CD4-positive, alpha-beta T cell treated with Interleukin-1 beta for 1 hour (primary cell): ENCODE measurements at places on chromosomes 1 and 21.

DNA sequence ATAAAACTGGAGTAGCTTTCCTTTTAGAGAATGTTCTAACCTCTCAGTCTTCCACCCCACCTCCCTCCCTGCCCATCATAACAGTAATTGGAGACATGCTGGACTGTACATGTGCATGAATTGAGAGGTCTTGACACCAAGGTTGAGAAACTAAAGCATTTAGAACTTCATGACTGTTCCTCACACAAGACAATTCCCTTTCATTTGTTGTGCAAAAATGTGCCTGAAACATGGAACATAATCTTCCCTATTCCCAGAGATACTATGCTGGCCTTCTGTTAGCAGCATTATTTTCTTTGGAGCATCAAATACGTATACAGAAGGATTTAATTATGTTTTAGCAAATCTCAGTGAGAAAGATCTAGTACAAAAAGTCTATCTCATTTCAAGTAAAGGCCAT lies 97.5 kb upstream of the KCNE2 start:
- no peak for DNase-seq

GRCh38 chr1:84425150-84425896 lies 27.0 kb downstream of the DNASE2B start:
- DNase-seq = no peak

DNA sequence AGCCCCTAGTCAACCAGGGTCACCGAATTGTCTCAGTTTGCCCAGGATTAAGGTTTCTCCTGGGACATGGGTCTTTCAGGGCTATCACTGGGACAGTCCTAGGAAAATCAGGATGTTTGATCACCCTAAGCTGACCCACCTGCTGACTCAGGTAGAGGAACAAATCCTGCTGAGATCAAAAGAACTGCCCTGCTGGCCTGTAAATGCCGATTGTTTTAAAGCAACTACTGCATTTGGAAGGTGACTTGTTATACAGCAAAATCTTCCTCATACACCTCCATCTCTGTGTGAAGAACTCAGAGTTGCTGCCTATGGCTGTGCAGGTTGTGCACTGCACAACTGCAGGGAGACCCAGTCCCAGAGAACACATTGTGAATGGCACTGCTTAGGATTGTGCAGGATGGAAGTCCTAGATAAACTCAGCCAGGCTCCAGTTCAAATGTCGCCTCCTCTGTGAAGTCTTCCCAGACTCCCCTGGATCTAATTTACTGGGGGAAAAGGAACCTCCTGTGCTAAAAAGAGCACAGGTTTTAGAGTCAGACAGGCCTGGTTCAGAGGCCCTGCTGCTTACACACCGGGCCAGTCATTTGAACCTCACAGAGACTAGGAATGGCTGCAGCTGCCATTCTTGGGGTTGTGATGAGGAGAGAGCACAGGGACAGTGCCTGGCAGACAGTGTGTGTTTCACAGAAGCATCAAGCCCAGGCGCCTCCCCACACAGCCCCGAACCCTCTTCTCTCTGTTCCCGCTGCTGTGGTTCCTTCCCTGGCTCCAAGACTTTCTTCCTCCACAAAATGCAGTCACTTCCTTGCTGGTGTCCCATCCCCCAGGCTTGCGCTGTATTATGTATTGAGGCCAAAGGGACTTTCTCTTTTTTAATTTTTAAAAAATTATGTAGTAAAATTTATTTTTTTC lies 23.2 kb upstream of the LRP8 start:
- no peak for DNase-seq

- no peak for DNase-seq
Observed at GRCh38 chr1:236638945-236639344, 34.6 kb upstream of the HEATR1 start.

GRCh38 chr21:35066824-35067223 lies 17.7 kb upstream of the RUNX1 start:
- DNase-seq = no peak

DNA sequence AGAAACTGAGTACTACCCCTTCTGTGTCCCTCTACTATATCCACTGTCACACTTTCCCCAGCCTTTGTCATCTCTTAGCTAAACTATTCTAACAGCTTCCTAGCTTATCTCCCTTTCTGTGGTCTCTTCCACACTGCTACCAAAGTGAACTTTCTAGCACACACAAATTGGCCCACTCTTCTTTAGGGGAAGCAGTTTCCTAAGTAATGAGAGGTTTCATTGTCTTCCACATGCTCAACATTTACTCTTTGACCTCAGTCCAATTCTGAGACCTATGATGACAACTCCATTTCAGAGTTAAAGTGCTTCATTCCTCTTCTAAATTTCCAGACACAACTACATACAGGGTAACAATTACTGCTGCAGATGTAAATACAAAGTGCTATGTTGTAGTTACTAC lies 32.9 kb downstream of the SCYL3 start:
- no peak for DNase-seq

GRCh38 chr1:186662752-186663151 lies 17.5 kb downstream of the PTGS2 start:
- no peak for DNase-seq

DNA sequence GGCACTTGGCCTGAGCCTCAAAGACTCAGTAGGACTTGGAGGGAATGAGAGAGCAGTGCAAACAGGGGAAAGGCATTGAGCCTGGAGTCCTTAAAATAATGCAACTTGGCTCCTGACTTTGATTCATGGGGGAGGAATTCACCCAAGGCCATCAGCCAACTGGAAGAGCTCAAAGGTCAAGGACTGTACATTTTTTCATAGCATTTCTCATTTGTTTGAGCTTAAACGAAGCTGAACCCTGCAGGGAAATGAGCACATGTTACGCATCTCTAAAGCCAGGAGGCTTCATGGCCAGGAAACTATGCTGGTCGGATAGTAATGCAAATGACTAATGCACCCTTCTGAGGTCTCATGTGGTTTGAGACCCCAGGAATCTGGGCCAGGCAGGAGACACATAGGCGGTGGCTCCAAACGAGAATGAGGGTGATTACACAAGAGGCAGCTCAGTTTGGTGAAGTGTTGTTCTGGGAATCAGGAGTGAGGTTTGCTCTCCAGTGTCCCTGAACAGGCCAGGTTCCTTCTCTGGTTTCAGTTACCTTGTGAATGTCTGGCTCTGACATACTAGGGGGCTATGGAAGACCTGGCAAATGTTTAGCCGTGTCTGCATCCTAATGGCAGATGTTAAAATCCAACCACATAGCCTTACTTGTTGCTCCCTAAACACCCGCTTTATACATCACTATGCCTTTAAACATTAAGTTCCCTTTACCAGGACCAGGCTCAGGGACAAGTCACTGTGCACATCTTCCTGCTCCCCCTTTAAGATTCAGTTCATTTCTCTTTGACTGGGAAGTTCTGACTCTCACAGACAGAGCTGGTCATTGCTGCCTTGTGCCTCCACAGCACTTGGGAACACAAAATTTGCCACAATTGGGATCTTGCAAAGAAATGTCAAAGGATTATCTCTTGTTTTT lies 503.9 kb upstream of the USP24 start:
- no peak for DNase-seq

- no peak for DNase-seq
Observed at GRCh38 chr1:8241417-8242014, 76.4 kb upstream of the SLC45A1 start.

DNA sequence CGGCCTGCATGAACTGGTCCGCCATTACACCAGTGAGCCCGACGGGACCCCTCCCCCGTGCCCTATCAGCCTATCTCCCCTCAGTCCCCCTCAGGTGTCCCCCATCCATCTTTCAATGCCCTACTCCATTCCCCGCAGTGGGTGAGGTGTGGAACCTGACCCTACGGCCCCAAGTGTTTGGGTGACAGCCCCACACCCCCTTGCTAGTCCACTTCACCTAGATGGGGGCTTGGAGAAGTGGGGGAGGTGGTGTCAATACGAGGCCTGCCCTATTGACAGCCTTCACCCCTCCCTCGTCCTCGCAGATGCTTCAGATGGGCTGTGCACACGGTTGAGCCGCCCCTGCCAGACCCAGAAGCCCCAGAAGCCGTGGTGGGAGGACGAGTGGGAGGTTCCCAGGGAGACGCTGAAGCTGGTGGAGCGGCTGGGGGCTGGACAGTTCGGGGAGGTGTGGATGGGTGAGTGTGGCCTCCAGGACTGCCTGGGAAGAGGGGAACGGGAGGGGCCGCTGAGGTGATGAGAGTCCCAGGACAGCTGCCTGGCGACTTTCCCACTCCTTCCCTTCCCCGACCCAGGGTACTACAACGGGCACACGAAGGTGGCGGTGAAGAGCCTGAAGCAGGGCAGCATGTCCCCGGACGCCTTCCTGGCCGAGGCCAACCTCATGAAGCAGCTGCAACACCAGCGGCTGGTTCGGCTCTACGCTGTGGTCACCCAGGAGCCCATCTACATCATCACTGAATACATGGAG lies 15.7 kb upstream of the HDAC1 start:
- DNase-seq = no peak

DNA sequence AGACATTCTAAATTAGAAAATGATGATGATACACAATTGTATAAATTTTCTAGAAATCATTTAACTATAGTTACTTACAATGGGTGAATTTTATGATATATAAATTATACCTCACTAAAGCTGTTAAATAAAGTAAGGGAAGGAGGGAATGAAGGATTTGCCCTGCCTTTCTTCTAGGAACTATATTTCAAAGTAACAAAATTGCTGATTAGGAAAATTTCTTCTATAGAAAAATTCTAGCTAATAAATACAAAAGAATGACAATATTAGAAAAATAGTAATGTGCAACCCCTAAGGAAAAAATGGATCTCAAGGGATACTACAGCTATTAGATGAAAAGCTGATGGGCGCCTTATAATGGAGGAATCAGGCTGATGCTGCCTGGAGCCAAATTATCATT lies 23.1 kb downstream of the SPATA6 start:
- no peak for DNase-seq

GRCh38 chr1:90725657-90726424 lies 8.7 kb upstream of the BARHL2 start:
- DNase-seq = no peak

DNA sequence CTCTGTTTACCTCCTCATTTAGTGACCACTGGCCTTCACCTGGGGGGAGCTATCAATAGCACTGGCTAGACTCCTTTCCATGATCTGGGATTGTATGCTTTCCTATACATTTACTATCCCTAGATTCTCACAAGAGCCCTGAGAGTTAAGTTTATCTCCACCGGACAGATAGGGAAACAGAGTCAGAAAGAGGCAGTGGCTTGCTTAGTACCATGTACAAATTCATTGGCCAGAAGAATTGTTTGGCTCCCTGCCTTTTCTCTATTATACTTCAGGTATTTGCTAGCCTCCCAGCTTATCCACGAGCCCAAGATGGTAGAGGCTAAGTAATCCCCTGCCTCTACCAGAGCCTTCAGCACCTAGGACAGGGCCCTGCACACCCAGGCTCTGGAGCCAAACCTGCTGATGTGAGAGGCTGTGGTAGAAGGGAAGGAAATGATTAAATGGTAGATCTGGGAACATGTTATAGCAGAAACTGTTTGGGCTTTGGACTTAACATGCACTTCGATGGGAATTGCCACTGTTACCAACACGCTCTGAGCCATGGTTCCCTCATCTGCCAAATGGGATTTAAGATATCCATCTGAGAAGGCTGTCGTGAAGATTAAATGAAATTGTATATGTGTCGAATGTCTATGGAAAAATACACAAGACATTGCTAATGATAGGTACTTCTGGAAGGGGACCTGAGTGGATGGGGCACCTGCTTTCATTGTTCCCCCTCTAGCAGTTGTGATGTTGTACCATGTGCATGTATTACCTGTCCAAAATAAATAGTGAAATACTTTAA lies 3.1 kb upstream of the BLACAT1 start:
- DNase-seq = no peak

GRCh38 chr1:152442301-152442700 lies 28.2 kb upstream of the CRNN start:
- DNase-seq = no peak

GRCh38 chr1:204076891-204077290 lies 4.0 kb downstream of the SOX13 start:
- no peak for DNase-seq

- no peak for DNase-seq
Observed at GRCh38 chr1:198024782-198025181, 107.6 kb downstream of the LHX9 start.

DNA sequence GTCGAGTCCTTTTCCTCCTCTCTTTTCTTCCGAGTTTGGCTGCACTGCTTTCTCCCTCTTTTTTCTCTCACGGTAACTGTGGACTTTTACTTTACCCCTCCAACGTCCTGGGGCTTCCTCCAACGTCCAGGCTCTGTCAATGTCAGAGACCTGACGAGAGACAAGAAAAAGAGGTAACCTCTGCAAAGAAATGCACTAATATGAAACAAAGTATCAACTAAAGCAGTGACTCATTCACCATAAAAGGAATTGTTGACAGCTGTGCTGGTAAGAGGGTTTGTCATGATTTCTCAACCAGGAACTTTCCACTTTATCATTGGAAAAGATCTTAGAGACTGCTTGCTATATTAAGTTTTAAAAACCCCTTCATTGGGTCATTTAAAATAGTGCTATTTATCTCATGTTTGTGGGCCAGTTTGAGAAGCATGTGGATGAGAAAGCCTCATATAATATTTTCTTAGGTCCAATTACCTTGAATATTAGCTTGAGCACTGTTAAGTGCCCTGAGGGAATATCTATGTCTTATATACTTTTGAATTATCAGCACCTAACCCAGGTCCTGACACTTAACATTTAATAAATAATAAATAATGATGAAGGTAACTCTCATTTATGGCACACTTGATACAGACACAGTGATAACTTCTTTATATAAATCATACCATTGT lies at the start of gene GBP2:
Gene GBP2 (minus strand): TSS at position 202 of the 668 bp plus-strand sequence. CDS start 4,148 bp downstream, outside the sequence.
- no peak for DNase-seq

GRCh38 chr1:214747050-214747635 lies 144.1 kb downstream of the CENPF start:
- no peak for DNase-seq

- no peak for DNase-seq
Observed at GRCh38 chr1:100730130-100730529, 10.6 kb downstream of the VCAM1 start.

DNA sequence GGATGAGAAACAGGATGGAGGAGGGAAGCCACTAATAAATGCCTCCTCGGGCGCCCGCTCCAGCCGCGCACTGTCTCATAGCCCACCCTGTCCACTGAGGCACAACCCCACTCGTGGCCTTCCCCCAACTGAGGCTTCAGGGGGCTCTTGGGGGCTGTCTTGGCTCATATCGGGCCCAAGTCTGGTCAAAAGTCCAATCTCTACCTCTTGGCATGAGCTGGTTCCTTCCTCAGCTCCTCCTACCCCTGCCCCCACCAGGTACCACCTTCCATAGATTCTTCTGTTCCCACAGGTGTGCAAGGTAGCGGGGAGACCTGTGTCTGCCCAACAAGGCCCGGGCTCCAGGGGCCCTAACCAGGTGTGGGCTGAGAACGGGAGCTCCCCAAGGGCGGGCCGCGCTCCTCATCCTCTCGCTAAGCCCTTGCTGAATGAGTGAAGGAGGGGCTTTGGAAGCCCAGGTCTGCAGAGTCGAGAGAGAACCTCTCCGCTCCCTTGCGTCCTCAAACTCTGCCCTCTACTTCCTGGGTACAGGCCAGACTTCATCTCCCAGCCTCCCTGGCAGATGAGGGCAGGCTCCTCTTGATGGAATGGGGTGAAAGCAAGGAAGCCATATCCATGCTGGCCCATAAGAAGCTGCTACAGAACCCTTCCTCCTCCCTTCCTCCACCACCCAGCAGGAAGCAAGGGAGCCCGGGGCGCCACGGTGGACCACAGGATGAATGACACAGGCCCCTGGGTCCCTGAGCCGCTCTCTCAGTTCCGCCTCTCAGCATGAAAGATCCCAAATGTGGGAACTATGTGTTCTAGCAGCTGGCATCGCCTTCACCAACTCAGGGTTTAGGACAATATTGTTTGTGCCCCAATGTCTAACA lies 74.7 kb downstream of the PSMG1 start:
- no peak for DNase-seq
